ENCODE measurements at places on chromosomes 11 and 22. TPM values are rescaled to one million over a fixed set of nuclear protein-coding genes. Genes with fewer than 3 reads are reported as not detected.

DNA sequence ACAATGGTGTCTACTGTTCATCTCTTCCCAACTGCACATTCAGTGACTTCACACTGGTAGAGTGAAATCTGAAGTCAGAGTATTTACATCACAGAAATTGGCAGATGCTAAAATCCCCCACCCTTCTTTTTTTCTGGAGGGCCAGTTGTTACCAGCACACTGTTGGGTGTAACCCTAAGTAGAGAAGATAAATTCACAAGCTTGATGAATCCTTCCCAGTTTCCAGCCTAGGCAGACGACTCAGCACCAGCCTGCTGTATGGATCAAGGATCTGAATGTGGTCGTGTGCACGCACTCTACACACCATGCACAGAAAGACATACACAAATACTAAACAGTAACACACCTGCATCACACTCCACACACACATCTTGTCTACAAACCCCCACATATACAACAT, 46.0 kb downstream of the ARRB1 start:
- peak overlapping the region; percentile 5 for H3K27ac ChIP-seq
- no peak overlapping the region for H3K4me3 ChIP-seq
- DNase-seq: no peak
- H3K27me3 ChIP-seq: no peaks in the 10 kb centered on the region
- H3K36me3 ChIP-seq: no peaks in the 10 kb centered on the region

- peak; percentile 32 for DNase-seq
- H3K36me3 ChIP-seq: no peaks in the 10 kb centered on the region
- no peak overlapping the region for H3K4me3 ChIP-seq
- H3K4me1 ChIP-seq: no peaks in the 10 kb centered on the region
- H3K27ac ChIP-seq: no peak overlapping the region
Observed at GRCh38 chr22:48756146-48757111, 1071.2 kb downstream of the BRD1 start.

DNA sequence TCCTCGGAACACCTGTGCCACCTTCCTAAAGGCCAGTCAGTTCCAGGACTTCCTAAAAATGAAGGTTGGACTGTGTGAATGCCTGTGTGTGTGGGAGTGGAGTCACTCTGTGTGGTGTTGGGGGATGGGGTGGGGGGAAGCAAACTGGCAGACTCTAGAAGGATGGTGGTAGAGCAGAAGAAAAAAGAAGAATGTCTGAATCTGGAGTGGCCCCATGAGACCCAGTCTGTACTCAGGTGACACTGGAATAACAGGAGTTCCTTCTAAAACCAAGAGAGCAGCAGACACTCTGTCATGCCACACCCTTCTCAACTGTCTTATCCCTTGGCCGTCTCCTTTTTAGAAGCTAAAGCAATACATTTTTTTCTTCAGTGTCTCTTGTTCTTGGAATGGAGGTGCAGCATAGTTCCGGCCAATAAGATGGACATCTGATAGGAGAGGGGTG, 82.9 kb downstream of the MAML2 start:
- H3K36me3 ChIP-seq: no peaks in the 10 kb centered on the region
- H3K27ac ChIP-seq: peak overlapping the region; percentile 91
- peaks cover 79% of the 10 kb centered on the region for H3K4me1 ChIP-seq

HORMAD2 gene
- 0.47 TPM for total RNA-seq

CSRP3 gene
- total RNA-seq: not detected

DNA sequence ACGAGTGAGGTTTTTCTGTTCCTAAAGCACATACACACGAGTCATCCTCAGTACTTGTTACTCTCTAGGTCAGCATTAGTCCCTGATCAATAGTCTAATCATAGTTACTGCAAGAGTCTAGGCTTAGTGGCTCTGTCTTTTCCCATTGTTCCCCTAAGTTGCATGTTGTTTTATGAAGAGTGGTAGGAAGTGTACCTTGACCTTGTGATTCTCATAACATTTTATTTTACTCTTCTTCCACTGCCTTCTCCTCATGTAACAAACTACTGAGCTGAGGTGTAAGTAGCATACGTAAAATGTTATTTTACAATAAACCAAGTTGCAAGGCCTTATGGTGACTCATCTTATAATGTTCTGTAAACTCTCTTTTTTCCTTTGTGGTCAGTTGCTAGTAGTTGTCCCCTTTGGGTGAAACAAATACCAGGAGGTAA, 15.0 kb downstream of the METTL15 start:
- peaks cover 4% of the 10 kb centered on the region for H3K4me1 ChIP-seq
- no peak overlapping the region for H3K4me3 ChIP-seq
- no peaks in the 10 kb centered on the region for H3K27me3 ChIP-seq
- peaks cover 11% of the 10 kb centered on the region for H3K36me3 ChIP-seq

DNA sequence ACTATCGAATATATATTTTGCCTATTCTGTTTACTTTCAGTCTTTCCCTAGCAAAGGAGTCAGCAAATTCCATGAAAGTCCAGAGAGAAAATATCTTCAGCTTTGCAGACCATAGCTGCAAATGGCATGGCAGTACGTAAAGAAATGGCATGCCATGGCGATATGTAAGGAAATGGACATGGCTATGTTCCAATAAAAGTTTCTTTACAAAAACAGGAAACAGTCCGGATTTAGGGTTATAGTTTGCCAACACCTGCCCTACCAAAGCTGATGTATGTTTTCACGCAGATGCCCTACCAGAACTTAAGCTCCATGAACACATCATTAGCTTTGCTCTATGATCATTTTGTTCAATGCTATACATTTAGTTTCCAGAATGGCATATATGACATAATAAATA, 19.5 kb downstream of the KIAA0930 start:
- H3K27ac ChIP-seq: no peak overlapping the region
- H3K4me1 ChIP-seq: peaks cover 3% of the 10 kb centered on the region
- no peak for DNase-seq
- no peaks in the 10 kb centered on the region for H3K36me3 ChIP-seq
- no peak overlapping the region for H3K4me3 ChIP-seq

GRCh38 chr22:31625257-31625640, 36.8 kb downstream of the PISD start:
- peaks cover 10% of the 10 kb centered on the region for H3K4me1 ChIP-seq
- H3K36me3 ChIP-seq: no peaks in the 10 kb centered on the region
- no peak for DNase-seq

OR4S1 gene
- total RNA-seq: not detected

- DNase-seq: no peak
- H3K36me3 ChIP-seq: no peaks in the 10 kb centered on the region
- no peak overlapping the region for H3K27ac ChIP-seq
Observed at GRCh38 chr11:116492600-116492999, 280.2 kb downstream of the BUD13 start.

- H3K27ac ChIP-seq: no peak overlapping the region
- peaks cover 11% of the 10 kb centered on the region for H3K4me1 ChIP-seq
- H3K4me3 ChIP-seq: no peak overlapping the region
- no peaks in the 10 kb centered on the region for H3K27me3 ChIP-seq
- no peaks in the 10 kb centered on the region for H3K36me3 ChIP-seq
Observed at GRCh38 chr22:47032956-47033647, 270.7 kb downstream of the TBC1D22A start.

DNA sequence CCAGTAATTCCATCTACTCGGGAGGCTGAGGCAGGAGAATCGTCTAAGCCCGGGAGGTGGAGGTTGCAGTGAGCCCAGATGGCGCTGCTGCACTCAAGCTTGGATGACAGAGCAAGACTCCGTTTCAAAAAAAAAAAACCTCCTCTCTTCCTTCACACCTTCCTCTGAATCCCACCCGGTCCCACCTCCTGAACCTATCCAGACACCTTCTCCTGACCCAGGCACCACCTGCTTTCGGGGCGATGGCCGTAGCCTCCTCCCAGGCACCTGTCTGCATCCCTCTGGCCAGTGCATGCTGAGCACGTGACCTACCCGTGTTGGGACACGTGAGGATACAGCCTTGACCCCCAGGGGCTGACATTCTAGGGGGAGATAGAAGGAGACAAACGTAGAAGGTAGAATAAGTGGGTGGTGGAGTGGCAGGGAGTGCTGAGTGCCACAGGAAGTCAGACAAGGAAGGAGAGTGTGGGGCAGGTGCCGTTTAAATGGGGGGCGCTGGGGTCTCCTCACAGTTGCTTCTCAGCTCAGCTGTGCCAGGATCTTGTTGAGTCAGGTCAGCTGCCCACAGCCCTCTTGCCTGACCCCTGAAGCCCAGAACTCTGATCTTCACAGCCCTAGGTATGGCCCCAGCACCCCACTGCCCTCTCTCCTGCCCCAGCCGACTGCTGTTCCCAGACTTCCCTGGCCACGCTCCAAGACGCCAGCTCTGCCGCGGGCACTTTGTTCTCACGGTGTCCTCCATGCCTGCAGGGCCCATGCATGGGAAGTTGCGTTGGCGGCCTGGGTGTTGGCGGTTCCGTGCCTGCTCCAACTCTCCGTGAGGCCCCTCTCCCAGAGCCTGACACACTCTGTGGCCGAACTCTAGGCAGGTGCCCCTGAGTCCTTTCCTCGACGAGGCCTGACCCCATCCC, 1.2 kb upstream of the MIOX start:
- H3K4me1 ChIP-seq: no peaks in the 10 kb centered on the region
- no peaks in the 10 kb centered on the region for H3K36me3 ChIP-seq
- H3K27me3 ChIP-seq: peaks cover 29% of the 10 kb centered on the region
- DNase-seq: no peak
- H3K4me3 ChIP-seq: no peak overlapping the region
- no peak overlapping the region for H3K27ac ChIP-seq

All from mesothelial cell of epicardium (in vitro differentiated cells).